ENCODE measurements at places on chromosomes 5 and 9.

- DNase-seq, result peak; percentile 59
Observed at GRCh38 chr9:79569814-79570447, 1.8 kb upstream of the TLE4 start.

DNA sequence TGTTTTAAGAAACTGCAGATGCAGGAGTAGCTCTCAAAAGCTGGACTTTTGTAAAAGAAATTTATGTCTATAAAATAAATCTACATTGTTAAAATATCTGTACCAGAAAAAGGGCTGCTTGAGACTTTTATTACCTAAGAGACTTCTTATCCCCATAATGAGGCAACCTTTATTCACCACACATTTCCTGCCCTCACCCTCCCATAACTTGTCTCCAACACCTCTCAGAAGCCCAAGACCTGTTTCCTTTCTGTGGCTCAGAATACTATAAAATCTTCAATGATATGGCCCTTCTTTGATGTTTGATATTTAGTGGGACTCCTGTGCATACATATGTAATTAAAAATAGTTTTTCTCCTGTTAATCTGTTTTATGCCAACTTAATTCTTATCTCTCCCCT is 141.5 kb upstream of the FER start:
- DNase-seq, result no peak

DNA sequence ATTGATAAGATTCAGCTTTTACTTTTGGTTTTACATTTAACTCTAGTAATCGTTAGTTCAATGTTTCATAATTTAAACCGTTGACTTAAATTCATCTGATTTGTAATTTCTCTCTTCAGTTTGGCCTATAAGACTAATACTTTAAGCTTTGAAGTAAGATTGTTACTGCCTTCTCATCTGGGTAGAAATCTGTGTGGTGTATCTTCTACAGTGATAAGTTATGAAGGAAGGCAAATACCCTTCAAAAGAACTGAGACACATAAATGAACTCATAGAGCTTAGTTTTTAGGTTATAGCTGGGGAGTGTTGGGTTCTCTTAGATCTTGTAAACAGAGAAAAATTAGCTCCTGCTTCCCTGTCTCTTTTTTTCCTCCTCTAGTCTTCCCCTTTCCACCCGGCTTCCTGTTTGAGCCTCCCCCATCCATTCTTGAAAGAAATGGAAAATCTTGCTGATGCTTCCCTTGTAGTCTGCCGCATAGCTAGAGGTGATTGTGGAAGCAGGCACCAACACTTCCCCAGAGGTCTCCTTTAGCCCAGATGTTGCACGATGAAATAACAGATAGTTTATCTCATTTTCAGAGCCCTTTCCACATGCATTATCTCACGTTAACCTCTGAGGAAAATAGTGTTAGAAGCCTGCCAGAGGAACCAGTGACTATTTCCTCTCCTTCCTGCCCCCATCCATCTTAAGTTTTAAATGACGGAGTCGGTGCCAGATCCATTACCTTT is 2.0 kb upstream of the F2RL2 start:
- DNase-seq, result no peak

DNA sequence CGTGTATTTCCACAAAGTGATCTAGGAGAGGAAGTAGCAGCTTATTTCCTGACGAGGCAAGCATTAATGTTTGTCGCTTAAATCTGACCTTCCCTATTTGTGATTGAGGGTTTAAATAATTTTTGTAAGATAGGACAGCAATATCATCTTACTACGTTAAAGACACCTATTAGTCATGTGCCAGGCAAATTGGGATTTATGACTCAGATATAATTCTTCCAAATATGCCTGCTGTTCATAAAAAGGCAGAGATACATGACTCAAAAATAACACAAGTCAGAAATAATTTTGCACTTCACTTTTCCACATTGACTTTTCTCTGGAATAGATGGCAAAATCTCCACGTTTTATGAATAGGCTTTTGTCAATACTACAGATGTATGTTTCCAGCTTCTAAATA is 43.0 kb upstream of the CDH12 start:
- DNase-seq, result no peak

- peak; percentile 79 for DNase-seq
Observed at GRCh38 chr9:133117271-133118178, 3.5 kb downstream of the RALGDS start.

GRCh38 chr5:80837679-80838078 is 122.5 kb upstream of the RASGRF2 start:
- no peak for DNase-seq

DNA sequence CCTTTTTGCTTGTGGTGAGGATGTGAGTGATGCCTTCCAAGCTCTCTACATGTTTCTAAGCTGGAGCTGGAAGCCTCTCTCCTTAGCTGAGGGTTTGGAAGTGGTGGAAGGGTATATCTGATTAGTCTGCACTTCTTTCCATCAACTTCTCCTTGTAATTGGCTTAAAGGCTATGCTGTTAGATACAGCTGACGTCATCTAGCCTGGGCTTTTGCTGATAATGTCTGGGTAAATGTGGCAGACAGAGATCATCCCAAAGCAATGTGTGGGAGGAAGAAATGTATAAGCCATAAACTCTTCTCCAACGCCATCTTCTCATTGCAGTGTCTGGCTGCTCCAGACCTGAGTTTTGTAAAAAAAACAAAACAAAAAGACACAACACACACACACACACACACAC is 29.3 kb downstream of the ZNF354C start:
- DNase-seq, result no peak

DNA sequence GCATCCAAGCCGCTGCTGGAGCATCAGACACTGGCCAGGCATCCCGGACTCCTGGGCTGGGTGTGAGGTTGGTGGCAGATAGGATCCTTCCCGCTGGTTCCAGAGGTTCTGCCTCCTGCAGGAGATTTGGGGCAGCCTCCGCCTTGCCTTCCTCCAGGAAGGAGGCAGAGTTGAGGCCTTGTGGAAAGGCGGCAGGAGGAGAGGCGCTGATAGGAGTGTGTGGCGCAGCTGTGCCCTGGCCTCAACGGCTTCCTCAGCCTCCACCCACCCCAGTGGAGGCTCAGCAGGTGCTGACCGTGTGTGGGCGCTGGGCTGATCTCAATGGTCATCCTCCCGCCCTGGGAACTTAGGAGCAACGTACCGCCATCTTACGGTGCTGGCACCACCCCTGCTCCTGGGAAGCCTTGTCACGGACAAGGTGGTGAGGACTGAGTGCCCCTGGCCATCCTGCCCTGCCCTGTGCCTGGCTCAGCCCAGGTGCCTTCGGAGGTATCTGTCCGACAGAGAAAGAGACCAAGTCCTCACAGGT is 10.2 kb downstream of the NCS1 start:
- no peak for DNase-seq

DNA sequence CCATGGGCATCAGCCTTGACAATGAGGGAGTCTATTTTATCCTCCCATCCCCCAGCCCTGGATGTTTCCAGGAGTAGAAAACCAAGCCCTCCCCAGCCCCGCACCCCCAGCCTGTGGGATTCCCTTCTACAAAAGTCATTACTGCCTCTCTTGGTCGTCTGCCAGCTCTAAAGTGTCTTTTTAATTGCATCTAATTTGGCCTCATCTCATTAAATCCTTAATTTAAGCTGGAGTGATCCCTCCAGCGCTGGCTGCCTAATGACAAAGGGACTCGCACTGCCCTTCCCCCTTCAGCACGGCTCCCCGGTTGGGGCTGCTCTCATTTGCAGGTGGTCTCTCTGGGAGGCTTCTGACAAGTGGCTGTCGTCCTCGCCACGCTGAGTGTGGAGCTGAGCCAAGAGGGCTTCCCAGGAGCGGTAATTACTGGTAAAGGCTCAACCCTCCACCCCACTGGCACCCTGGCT is 107.9 kb upstream of the ALDH1B1 start:
- DNase-seq, result no peak

DNA sequence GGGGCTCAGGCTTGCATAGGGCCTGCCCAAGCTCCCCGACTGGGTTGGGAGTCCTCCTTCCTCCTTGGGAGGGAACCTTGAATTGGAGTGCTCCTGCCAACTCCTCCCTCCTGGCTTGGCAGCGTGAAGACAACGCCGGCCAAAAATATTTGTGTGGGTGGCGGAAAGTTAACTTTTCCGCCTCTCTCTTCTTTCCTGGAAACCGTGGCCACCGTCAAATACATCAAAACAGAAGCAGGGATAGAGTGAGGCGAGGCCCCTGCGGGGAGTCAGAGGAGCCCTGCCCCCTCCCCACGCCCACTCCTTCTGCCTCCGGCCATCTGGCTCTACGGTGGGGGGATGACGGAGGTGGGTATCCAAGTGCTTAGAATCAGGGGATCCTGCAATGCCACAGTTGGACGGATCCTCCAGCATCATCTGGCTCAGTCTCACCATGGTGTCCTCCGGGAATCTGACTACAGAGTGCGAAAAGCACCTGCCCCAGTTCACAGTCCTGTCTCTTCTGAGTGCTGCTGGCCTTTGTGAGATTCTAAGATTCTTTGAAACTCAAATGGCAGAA is 25.2 kb upstream of the SYNPO start:
- peak; percentile 62 for DNase-seq

- DNase-seq, result no peak
Observed at GRCh38 chr5:18675041-18675440, 1040.8 kb downstream of the TAF11L14 start.

GRCh38 chr5:34659168-34659567 is 3.0 kb downstream of the RAI14 start:
- DNase-seq, result no peak

DNA sequence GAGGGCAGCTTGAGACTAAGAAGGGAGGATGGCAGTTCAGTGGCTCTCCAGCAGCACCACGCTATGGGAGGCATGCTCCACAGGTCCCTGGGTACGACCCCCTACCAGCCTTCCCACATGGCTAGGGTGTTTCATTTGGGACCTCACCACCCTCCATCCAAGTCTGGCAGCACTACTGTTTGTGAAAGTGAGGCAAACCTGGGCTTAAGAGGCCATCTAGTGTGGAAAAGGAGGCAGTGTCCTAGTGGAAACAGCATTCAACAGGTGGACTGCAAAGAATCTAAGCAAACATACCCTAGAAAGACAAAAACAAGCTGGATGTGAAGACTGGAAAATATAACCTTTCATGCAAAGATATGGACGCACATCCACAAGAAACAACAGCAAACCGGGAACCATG is 4.8 kb upstream of the C5orf47 start:
- no peak for DNase-seq

DNA sequence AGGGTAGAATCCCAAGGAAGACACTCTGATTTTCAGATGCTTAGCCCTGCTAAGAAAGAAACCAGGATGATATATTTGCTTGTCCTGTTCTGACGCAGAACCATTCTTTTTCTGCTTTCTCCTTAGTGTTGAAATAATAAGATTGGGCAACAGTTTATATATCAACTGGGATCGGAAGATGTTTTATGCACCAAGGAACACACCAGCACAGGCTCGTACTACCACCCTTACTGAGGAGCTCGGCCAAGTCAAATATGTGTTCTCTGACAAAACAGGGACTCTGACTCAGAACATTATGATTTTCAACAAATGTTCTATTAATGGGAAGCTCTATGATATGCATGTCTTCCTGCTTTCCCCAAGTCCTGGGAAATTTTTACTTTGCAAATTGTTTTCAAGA is 19.0 kb upstream of the RUSC2 start:
- DNase-seq, result no peak

GRCh38 chr5:91381239-91381773 is 1.8 kb downstream of the ARRDC3 start:
- DNase-seq, result no peak

GRCh38 chr5:58181578-58182286 is 278.2 kb downstream of the PLK2 start:
- DNase-seq, result no peak

DNA sequence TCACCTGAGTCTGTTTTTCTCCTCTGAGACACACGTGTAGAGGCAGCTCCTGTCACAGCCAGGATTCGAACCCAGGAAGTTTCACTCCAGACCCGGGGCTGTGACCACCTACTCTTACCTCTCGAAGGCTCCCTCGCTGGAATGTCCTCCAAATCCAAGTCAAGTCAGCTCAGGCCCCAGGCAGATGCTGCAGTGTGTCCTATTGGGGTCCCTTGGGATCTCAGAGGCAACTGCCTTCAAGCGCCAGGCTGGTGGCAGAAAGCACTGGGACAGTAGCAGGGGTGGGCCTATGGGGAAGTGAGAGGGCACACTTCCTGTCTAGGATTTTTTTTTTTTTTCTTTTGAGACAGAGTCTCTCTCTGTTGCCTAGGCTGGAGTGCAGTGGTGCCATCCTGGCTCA is 762 bp upstream of the ST6GALNAC4 start:
- DNase-seq, result no peak

DNA sequence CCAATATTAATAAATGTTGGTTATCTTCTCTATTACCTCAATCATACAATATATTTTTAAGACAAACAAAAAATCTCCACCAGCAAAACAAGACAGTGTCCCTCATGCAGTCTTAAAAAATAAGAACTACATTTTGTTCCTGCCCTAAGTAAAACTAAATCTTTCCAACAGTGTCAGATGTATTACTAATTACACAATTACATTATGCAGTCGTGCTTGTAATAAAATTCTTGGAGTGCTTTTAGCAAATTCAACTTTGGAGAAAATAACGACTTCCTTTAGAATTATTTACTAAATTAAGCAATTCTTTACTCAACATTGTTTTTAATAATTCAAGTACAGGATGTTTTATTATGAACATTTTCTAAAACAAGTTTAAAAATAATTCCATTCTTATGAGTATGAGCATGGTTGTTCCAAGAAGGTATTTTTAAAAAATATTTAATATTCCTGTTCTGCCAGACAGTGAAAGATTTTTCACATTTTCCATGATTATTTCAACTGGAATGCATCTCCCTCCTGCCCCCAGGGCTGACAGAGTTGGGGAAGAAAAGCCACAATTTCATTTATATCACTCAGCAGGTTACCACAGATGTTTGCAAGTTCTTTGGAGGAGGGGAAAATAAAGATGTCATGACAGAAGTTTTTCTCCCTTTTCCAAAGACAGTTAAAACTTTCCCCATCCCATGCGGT is 137.9 kb downstream of the FAM114A2 start:
- DNase-seq, result no peak

- no peak for DNase-seq
Observed at GRCh38 chr9:21875893-21876292, 73.5 kb downstream of the MTAP start.

DNA sequence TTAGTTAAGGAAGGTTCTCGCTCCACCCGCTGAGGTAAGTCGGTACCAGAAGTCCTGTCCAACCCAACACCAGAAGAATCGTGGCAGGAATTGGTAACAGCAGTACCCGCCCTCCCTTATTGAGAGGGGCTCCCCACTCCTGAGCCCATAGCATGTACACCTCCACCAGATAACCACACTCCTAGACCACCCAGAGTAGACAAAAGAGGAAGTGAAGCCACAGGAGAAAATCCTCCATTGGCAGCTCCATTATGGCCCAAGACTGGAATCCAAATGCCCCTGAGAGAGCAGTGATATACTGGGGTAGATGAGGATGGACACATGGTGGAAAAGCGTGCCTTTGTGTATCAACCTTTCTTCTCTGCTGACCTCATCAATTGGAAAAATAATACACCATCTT is 106.1 kb upstream of the EPB41L4A start:
- no peak for DNase-seq
